ENCODE measurements at places on chromosomes 7 and 10. TPM values are rescaled to one million over a fixed set of nuclear protein-coding genes. Genes with fewer than 3 reads are reported as not detected.

UNCX gene
- 8.5 TPM for polyA plus RNA-seq

SPDYE5 gene
- polyA plus RNA-seq, result 7.3 TPM

GHRHR gene
- polyA plus RNA-seq, result 0.33 TPM

ATOH7 gene
- 1.7 TPM for polyA plus RNA-seq

CDC14C gene
- 0.08 TPM for polyA plus RNA-seq

OPN4 gene
- not detected for polyA plus RNA-seq

PARD3 gene
- 81.9 TPM for polyA plus RNA-seq

ZWINT gene
- polyA plus RNA-seq, result 75.8 TPM

BICC1 gene
- 98.1 TPM for polyA plus RNA-seq

HGF gene
- polyA plus RNA-seq, result 2.3 TPM

PTF1A gene
- polyA plus RNA-seq, result not detected

CLIP2 gene
- 22.3 TPM for polyA plus RNA-seq

FGFR2 gene
- polyA plus RNA-seq, result 115 TPM

MYH16 gene
- polyA plus RNA-seq, result 0.20 TPM

COBL gene
- polyA plus RNA-seq, result 24.9 TPM

POLR2J gene
- polyA plus RNA-seq, result 18.7 TPM

RPS24 gene
- 3,272 TPM for polyA plus RNA-seq

CPA5 gene
- polyA plus RNA-seq, result not detected

Measured in left kidney (tissue), 8 donors.